SJSA1 (cell line): ENCODE measurements at places on chromosomes 3 and 15. TPM values are rescaled to one million over a fixed set of nuclear protein-coding genes. Genes with fewer than 3 reads are reported as not detected.

The IMPG2 gene
- total RNA-seq = 0.05 and 0.09 TPM in 2 replicates

The ATP13A5 gene
- total RNA-seq = not detected in 2 replicates

The ITIH3 gene
- total RNA-seq = 4.0 and 8.9 TPM in 2 replicates

The SEC62 gene
- total RNA-seq = 30.8 and 39.3 TPM in 2 replicates

The MESP1 gene
- total RNA-seq = 0.26 TPM in 1 of 2 replicates, not detected in the other

- H3K36me3 ChIP-seq = no peaks in the 10 kb centered on the region
- DNase-seq = no peak
- no peak overlapping the region for H3K27ac ChIP-seq
- no peak overlapping the region for H3K4me3 ChIP-seq
- no peaks in the 10 kb centered on the region for H3K4me1 ChIP-seq
- no peaks in the 10 kb centered on the region; the same call in 1 of the 2 replicates for H3K27me3 ChIP-seq
Measured at GRCh38 chr3:24379936-24380335, 114.7 kb downstream of the THRB start.

DNA sequence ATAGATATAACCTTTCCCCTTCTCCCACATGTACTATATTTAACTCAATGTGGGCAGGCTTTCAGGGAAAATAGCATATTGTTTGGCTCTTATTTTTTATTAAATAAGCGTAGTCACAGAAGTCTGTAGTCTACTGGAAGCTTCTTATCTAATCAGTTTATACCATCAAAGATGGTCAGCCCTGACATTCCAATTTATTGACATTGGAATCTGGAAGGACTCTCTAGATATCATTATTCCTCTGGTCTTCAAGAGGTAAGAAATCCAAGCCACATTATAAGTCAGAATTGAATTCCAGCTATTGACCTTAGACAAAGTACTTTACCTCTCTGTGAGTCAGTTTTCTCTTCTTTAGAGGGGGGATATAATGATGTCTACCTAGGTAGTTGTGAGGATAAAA lies 38.5 kb upstream of the SCAANT1 start:
- no peak for DNase-seq
- no peak overlapping the region for H3K27ac ChIP-seq
- H3K4me3 ChIP-seq = no peak overlapping the region
- no peaks in the 10 kb centered on the region for H3K27me3 ChIP-seq

GRCh38 chr3:111577113-111577512 lies 18.0 kb downstream of the ZBED2 start:
- peaks cover 21% of the 10 kb centered on the region for H3K4me1 ChIP-seq
- H3K36me3 ChIP-seq = no peaks in the 10 kb centered on the region
- DNase-seq = no peak

DNA sequence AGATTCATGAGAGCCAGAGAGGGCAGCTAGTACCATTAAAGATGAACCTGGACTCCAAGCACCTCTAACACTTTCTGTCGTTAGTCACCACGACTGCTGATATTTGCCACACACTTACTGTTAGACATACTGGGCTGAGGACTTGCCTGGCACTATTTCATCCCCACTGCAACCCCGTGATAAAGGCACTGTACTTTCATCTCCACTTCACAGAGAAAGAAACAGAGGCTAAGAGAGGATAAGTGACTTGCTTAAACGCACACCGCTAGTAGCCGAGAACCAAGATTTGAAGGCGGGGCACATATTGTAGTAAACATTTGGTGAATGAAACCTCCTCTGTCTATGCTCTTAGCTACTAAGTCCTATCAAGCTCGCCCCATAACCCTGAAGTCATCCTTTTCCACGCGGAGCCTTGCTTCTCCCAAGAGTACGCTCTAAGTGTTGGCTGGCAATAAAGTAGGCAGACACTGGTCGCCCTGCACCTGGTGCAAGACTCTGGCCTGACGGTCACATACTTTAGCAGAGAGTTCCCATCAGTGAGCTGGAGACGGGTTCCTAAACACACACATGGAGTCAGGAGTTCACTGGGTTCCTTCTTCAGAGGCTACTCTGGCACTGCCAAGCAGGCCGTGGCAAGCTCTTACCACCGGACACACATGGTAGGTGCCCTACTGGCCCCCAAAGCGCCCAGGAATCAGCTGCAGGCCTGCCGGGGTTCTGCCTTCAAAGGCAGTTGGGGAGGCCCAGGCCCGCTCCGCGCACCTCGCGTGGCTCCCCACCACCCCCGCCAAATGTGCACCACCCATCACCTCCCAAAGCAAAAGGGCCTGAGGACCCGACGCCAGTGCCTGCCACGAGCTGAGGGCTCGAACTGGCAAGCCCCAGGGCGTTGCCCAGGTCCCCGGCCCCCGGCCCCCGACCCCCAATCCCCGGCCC lies 951 bp downstream of the POMGNT2 start:
- no peak for DNase-seq
- 0 out of 2 replicates have a peak, but pooled peaks cover 3% of the 10 kb centered on the region for H3K27me3 ChIP-seq
- 0 out of 2 replicates have a peak, but pooled peaks cover 3% of the 10 kb centered on the region for H3K4me1 ChIP-seq

DNA sequence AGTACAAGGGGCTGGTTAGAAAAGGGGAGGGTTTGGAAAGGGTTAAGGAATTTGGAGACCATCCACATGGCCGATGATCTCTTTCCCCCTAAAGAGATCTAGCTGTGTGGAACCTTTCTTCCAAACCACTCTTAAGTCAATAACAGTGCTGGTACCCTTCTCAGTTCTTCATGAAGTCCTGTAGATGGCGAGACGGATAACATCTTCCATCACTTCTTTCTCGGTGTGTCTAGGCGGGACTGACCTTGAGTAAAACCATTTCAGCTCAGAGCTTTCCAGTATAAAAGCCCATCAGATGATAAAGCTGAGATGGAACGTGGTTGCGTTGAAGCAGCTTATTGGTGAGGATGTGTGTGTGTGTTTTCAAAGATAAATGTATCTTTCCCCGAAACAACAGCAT lies 151.5 kb upstream of the BHLHE40 start:
- H3K4me3 ChIP-seq = no peak overlapping the region
- no peaks in the 10 kb centered on the region for H3K36me3 ChIP-seq
- no peaks in the 10 kb centered on the region for H3K27me3 ChIP-seq
- H3K4me1 ChIP-seq = peaks cover 47% of the 10 kb centered on the region

DNA sequence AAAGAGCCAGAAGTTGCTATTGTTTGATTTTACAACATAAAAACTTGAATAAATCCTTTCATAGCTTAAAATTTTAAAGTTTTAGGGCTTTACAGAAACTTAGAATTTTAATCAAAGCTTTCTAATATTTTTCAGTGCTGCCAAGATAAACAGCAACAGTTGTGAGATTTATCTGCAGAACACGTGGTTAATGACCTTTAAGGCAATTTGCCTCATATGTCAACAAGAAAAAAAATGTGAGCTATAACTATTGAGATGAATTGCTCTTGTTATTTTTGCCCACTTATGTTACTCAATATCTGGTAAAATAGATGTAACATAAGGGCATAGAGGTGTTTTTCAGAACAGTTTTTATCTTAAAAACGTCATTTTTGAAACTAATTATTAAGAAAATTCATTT lies 96.7 kb upstream of the NECTIN3 start:
- no peak for DNase-seq
- H3K4me3 ChIP-seq = no peak overlapping the region
- H3K4me1 ChIP-seq = no peaks in the 10 kb centered on the region
